ENCODE measurements at places on chromosomes 5 and 9.

DNA sequence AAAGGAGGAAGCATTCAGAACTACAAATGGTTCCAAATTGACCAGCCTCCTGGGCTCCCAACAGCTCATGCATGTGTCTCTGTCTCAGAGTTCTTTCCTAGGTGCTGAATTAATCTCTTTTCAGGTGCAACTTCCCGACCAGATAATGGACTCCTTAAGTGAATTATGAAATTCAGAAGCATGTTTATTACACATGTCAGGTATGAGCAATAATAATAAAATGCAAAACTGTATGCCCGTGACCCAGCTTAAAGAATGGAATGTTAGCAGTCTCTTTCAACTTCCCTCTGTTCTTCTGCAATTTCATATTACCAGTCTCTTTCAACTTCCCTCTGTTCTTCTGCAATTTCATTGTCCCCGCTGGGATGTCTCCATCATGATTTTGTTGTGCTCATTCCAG lies 60.4 kb downstream of the FBXL7 start:
- DNase-seq: no peak

DNA sequence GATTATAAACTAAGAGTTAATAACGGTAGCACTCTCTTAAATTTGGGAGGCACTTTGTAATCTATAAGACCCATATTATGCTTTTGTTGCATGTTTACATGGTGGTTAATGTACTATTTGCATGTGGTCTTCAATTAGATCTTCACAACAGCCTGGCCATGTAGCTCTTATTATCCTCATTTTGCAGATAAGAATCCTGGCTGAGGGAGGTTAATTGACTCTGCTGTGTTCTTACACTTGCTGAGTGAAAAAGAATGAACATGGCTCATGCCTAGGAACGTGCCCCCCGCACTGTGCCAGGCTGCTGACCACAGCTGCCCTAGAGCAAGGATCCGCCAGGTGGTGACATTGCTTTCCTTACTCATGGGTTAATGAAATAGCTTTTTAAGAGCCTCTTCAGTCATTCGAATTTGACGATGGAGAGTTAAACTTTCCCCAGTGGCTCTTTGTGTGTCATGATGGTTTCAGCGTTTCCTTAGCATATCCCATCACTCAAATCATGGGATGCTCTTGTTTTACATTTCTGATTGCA lies 97.9 kb downstream of the CDH6 start:
- no peak for DNase-seq

DNA sequence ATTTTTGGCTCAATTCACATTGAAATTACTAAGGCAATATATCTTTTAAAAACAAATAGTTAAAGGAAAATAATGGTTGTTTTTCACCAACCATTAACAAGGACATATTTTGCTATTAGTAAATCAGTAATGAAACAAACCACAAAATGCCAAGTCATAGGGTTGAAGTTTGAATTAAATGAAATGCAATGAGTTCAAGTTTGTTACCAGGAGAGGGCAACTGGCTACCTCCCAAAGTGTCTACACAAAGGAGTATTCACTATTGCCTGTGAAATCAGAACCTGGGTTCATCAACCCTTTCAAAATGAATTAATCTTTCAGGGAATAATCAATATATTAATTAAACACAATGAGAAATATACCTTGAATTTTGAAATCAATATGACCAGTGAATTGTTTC lies 138.4 kb upstream of the DMRTA1 start:
- DNase-seq: no peak

- no peak for DNase-seq
Observed at GRCh38 chr5:149615976-149616375, 34.7 kb downstream of the ARHGEF37 start.

- no peak for DNase-seq
Observed at GRCh38 chr5:72541501-72542225, 34.5 kb upstream of the ZNF366 start.

DNA sequence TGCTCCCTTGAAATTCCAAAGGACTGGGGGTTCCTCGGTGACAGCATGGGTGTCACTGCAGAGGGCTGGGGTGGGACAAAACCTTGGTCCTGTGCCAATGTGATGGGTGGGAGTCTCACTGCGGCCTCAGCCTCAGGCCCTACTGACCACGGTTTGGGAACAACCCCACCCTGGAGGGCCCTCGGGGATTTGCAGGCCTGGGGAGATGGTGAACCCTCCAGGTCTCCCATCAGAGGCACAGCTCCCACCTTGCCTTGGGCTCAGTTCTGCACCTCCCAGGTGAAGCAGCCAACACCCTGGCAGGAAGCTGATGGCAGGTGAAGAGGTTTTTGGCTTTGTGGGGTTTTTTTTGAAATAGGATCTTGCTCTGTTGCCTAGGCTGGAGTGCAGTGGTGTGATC lies 286.8 kb downstream of the PBX3 start:
- DNase-seq: no peak

- DNase-seq: no peak
Observed at GRCh38 chr9:35967042-35967441, 9.1 kb upstream of the OR2S2 start.

- peak; percentile 42 for DNase-seq
Observed at GRCh38 chr5:160486573-160486972, 64.9 kb downstream of the PTTG1 start.

GRCh38 chr5:115325296-115325959 lies 29.0 kb upstream of the CCDC112 start:
- DNase-seq: no peak

DNA sequence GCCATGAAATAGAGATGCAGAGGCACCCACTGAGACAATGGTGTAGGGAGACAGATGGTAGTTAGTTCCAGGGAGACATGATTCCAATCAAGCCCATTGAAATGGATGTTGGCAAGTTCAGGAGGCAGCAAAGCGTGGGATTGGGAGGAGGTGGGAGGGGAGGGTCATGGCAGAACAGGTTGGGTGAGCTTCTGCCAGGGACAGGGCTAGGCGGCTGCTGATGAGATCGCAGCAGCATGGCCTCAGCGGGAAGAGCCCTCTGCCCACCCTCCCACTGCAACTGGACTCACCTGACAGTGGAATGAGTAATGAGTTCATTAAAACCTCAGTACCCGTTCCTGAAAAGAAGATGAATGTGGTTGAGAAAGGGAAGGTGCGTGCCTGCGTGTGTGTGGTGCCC lies 418.2 kb downstream of the CDK5RAP2 start:
- DNase-seq: no peak

GRCh38 chr9:129254566-129255287 lies 76.7 kb upstream of the IER5L start:
- DNase-seq: no peak

DNA sequence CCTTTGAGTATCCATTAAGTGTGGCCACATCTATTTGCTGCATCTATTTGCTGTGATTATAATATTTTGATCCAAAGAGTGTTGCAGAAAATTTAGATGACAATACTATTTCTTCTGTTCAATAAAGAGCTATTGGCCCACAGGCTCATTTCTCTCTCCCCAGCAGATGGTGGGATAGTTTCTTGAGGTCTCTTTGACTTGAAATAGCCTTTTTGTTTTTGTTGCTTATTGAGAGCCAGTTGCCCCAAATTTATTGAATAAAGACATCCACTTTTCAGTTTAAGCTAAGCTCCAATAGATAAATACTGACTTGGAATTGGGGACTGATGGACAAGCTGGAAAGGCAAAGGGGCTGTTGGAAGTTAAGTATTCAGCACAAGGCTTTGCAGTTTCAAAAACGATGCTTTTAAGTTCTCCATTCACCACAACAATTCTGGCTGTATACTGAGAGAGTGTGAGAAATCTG lies 290.1 kb upstream of the MPDZ start:
- no peak for DNase-seq

DNA sequence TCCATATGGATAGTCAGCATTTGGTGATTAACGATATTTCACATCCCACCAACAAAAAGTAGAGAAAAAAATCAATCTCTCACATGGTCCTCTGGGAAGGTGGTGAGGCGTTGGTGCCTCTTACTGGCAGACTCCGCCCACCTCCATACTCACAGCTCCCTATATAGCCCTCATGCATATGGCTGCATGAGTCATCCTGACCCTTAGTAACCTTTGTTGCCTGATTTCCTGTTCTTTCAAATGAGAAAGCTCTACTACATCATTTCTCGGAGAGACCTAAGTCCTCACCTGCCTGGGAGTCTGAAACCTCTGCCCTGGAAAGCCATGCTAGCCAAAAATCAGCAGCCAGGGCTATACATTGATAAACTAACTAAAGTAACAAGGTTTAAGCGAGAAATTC lies 33.3 kb upstream of the ABCA1 start:
- DNase-seq: peak; percentile 5

- DNase-seq: no peak
Observed at GRCh38 chr9:101487443-101487840, 46.2 kb upstream of the RNF20 start.

GRCh38 chr5:116578676-116579075 lies 4.1 kb upstream of the SEMA6A start:
- no peak for DNase-seq

GRCh38 chr5:78779771-78780616 lies 131.4 kb upstream of the LHFPL2 start:
- no peak for DNase-seq

- DNase-seq: no peak
Observed at GRCh38 chr9:28053096-28053777, 480.0 kb upstream of the C9orf72 start.

GRCh38 chr5:76341651-76342334 lies 61.3 kb upstream of the IQGAP2 start:
- no peak for DNase-seq

- no peak for DNase-seq
Observed at GRCh38 chr5:151620461-151620840, 29.3 kb upstream of the FAT2 start.

DNA sequence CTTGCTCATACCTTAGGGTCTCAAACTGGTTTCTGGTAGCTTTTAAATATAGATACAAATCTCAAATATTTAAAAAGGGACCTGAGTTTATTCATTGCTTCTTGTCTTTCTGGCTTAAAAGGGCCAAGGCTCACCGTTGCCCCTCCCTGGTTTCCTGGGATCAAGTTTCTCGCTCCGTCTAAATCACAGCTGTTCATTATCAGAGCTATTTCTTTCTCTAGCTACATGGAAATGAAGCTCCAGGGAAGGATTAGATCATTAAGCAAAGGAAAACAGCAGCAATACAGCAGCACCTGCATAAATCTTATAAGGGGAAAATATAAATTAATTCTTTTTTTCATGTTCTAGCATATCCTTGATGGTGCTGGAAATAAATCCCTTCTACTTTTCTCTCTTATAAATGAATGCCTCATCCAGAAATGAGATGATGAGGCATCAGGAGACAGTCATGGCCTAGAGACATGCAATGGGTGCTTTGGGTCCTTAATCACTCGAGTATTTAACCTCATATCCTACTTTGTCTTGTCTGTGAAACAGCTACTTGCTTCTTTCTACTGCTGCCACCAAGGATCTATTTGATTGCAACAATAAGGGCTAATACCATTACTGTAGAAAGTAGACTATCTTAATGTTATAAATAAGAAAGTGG lies 320.1 kb downstream of the TRPM3 start:
- no peak for DNase-seq

GRCh38 chr5:113273948-113274347 lies 160.8 kb downstream of the TSSK1B start:
- no peak for DNase-seq

DNA sequence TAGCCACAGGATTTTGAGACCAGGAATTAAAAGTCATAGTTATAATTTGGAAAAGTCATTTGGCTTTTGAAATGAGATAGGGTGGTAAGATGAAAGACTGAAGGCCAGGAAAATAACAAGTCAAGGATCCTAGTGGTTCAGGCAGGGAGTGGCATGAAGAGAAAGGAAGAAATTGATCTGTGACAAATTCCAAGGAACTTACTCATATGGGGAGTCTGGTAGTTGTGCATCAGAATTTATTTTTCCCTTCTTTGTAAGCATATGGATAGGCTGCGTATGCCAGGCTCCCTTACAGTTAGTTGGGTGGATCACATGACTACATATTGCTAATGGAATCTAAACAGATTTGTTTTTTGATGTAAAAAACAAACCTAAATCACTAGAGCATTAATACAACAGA lies 21.0 kb downstream of the ISL1 start:
- no peak for DNase-seq

- DNase-seq: no peak
Observed at GRCh38 chr5:6900247-6901227, 187.3 kb downstream of the TENT4A start.

DNA sequence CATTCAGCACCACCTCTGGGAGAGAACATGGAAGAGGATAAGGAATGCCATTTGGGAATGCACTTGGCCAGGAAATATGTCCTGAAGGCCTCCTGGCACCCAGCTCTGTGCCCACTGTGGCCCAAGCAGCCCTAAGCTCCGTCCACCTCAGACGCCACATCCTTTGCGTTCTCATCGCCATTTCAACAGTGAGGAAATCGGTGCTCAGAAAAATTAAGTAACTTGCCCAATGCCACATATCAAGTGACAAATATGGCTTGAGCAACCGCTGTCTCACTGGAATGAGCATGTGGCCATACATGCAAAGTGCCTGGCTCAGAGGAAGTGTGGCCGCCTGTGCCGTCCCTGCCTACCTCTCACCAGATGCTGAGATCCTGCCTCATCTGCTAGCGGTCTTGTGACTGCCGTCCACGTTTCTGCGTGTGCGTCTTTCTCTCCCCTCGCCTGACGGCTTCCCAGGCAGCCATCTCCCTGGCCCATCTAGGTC lies 984 bp upstream of the DOK3 start:
- no peak for DNase-seq

GRCh38 chr5:79857714-79858409 lies 133.2 kb downstream of the MTX3 start:
- DNase-seq: peak; percentile 79

GRCh38 chr9:68878450-68878849 lies 135.5 kb downstream of the PRKACG start:
- DNase-seq: no peak

DNA sequence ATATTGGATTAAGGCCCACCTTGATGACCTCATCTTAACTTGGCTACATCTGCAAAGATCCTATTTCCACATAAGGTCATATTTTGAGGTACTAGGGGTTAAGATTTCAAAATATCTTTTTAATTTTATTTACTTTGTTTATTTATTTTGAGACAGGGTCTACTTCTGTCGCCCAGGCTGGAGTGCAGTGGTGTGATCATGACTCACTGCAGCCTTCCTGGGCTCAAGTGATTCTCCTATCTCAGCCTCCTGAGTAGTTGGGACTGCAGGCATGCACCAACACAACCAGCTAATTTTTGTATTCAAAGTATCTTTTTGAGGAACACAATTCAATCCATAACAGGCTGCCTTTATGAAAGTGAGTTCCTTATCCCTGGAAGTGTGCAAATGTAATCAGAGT lies 212.3 kb downstream of the PALM2AKAP2 start:
- DNase-seq: no peak

DNA sequence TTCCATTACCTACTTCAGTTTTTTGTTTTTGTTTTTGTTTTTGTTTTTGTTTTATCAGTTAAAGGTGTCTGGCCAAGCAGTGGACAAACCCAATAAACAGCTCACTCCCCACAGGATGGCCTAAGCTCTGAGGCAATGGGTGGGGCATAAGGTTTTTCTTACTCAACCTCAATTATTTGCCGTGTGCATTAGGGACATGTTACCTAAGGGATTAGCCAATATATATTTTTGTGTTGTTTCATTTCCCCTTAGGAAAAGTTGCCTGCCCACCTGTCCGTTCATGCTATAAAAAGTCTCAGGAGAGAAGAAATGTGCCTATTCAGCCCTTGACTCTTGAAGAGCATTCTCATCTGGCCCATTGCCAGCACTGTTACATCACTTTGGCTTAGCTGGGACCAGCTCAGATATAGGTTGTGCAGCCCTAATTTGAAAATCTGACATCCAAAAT lies 7.3 kb downstream of the SH3RF2 start:
- DNase-seq: no peak

Data from activated CD4-positive, CD25-positive, alpha-beta regulatory T cell (primary cell).